LoVo (cell line): ENCODE measurements at places on chromosomes 7 and 10.

DNA sequence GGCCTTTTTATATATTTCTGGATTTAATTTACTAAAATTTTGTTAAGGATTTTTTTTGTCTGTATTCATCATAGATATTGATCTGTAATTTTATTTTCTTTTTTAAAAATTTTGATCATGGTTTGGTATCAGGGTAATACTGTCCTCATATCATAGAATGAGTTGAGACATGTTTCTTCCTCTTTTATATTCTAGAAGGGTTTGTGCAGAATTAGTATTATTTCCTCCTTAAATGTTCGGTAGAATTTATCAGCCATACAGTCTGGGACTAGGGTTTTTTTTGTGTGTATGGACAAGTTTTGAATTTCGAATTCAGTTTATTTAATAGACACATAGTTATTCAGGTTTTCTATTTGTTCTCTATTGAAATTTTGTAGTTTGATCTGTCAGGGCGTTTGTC, 54.0 kb downstream of the SHOC2 start:
- DNase-seq = no peak

GRCh38 chr10:101831169-101831811, 12.3 kb downstream of the KCNIP2 start:
- no peak for DNase-seq

DNA sequence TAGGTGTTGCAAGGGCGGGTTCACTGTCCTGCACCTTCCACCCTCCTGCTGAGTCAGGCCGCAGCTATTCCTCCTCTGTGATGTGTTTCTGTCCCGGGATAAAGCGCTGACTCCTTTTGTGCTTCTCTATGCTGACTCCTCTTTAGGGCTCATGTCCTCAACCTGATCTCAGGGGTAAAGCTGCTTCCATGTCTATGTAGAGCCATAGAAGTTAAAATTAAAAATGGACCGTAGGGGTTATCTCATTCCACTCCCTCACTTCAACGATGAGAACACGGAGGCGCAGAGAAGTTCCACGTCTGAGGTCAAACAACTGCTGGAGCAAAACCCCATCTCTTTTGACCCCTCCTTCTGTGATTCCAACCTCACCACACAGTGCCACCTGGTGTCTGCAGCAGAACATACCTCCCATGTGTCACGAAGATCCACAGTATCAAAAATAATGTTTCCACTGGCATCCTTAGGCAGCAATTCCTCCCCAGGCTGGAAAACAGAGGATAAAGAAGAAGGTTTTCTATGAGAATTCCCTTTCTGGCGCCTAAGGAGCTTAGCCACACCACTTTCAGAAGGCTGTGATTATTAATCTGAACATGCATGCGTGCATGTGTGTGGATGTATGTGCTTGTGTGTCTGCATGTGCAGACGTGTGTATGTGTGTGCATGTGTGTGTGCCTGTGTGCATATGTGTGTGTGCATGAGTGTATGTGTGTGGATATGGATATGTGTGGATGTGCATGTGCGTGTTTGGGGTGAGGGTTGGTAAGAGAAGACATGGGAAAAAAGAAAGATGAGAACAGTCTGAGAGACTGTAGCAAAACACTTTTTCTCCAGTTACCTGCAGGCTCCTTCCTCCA, 81.2 kb upstream of the UCN3 start:
- DNase-seq = peak; percentile 70

DNA sequence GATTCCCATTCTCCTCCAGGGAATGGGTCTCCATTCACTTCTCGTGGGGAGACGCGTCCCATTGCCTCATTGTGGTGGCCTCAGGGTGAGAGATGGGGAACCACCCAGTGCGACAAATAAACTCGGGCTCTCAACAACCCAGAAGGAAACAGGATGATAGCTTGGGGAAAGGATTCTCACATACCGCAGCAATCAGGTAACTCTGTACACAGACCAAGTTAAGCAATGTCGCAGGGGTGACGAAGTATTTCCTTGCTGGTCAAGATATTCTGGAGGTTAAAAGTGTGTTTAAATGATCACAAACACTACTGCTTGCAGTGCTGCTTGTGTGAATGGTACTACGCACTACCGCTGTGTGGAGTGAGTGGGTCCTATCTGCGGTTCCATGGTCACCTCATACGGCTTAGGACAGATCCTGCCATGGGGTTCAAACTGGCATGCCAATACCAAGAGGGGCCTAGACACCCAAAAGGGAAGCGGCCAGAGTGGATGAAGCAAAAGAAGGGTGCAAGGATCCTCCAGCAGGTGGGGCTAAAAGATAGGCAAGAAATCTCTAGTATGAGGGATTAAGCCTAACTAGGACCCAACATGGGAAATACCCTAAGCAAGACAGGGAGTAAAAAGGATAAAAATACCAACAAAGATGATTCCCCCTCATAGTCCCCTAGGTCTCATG, 143.8 kb upstream of the TMEM106B start:
- peak; percentile 74 for DNase-seq

GRCh38 chr7:34425194-34425593, 232.8 kb upstream of the NPSR1 start:
- no peak for DNase-seq

DNA sequence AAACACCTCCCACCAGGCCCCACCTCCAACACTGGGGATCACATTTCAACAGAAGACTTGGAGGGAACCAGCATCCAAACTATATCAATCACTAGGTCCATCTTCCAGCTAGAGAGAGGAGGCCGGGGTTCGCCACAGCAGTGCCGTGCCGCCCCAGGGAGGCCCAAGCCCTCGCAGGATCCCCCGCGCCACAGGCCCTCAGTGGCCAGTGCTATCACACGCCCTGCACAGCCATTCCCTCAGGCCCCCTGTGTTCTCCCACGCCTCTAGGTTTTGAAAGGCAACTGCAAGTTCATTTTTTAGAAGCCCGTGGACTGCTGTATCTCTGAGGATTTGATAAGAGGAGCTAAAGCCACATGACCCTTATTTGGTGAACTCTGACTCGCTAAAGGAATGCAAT, 136.4 kb downstream of the OAT start:
- no peak for DNase-seq

DNA sequence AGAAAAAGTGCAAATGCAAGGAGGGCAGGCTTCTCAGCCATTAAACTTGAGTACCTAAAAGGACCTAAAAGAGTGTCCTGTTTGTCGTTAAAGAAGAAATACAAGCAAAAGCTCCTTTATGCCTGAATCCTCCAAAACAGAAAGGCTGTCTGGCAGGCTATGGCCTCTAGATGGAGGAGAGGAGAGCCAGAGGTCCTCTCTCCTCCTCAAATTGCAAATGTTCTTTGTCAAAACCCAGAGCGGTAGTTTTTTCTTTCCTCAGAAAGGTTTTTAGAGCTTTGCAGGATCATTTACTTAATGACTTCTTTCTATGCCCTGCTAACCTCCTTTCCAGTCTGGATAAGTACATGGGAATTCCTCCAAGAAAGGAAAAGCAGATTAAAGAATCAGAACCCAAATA, 1.9 kb upstream of the SORCS1 start:
- no peak for DNase-seq

DNA sequence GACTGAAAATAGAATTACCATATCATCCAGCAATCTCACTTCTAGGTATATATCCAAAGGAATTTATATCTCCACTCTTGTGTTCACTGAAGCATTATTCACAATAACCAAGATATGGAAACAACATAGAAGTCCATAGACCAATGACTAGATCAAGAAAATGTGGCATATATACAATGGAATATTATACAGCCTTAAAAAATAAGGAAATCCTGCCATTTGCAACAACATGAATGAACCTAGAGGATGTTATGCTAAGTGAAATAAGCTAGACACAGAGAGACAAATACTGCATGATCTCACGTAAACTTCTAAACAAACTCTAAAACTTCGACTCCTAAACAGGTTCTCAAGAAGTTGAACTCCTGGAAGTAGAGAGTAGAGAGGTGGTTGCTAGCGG, 254.5 kb downstream of the SKIDA1 start:
- DNase-seq = no peak

DNA sequence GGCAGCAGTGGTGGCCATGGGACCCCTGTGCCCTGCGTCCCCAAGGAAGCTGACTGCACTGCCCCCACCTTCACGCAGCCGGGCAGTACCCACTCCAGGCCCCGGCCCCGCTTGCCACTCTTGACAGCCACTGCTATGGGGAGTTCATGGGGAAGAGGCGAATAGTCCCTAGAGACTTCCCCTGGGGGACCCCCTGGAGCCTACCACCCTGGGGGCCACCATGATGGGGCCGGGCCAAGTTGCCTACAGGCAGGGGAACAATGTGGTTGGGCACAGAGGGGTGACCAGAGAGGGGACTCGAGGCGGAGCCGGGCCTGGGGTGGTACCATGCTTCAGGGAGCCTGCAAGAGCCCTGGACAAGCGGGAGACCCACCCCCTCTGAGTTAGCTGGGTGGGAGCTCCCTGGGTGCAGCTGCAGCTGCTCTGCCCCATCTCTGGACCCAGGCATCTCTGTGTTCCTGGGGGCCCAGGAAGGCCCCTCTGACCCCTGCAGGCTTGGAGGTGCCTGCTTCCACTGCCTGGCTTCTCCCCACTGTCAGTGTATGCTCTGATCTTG, 567.6 kb downstream of the GRM8 start:
- DNase-seq = no peak

DNA sequence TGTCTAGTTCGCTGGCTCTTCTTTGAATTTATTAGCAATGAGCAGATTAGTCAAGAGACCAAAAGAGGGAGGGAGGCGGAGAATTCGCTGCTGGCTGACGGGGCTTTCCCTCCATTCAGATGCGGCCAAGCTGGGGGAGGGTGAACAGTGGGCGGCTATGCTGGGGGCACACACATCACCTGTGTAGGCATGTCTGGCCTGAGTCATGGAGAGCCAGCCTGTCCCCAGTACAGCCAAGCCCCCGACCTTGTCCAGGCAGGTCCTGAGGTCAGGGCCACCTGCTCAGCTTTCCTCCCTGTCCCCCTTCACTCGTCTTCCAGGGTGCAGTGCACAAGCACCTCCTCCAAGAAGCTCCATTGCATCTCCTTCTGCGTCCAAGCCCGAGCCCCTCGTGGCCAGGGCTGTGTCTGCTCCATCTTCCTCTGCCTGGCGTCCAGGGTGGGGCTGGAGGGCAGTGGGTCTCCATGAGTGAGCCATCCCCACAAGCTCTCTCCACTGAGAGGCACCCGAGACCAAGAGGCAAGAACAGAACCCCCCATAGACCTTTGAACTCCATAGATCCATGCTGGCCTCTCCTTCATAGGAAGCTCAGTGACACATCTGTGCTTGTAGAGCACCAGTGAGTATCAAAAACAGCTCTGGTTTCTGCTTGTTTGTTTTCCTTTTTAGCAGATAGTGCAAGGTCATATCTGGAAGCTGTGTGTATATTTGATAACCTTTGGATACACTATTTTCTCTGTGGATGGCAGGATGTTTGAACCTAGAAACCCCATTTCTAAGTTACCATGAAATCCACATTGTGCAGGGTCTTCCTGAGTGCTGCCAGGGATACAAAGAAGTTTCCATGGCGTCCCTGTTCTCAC, 1.9 kb upstream of the DEPP1 start:
- DNase-seq = no peak

DNA sequence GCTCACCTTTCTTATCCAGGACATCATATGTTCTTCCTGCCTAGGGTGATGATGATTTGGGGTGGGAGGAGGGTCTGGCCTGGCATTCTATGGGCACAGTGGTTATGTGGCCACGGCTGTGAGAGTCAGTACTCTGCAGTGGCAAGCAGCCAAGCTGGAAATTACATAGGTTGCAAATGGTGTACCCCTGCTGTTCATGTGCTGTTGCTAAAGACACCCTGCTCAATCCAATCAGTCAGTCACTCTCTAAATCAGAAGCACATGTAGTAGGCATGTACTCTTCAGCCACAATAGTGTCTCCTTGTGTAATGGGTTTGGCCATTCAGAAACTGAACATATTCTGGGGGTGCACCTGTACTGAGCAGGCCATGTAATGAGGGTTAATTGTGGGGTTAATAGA, 449.1 kb upstream of the ANKRD30A start:
- DNase-seq = no peak

DNA sequence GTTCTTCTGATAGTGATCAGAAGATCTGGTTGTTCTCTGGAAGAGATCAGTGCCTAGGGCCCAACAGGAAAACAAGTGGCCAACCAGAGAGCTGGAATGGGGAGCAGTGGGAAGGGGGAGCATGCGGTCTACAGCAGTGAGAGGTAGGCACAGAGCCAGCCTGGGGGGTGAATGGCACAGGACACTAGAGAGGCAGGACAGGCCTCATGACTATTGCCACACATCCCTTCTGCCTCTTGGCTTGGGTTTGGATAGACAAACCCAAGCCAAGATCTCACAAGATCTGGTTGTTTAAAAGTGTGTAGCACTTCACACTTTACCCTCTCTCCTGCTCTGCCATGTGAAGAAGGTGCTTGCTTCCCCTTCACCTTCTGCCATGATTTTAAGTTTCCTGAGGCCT, 224.4 kb downstream of the ARHGAP12 start:
- DNase-seq = no peak

GRCh38 chr10:79482741-79483140, 29.6 kb upstream of the EIF5AL1 start:
- no peak for DNase-seq

DNA sequence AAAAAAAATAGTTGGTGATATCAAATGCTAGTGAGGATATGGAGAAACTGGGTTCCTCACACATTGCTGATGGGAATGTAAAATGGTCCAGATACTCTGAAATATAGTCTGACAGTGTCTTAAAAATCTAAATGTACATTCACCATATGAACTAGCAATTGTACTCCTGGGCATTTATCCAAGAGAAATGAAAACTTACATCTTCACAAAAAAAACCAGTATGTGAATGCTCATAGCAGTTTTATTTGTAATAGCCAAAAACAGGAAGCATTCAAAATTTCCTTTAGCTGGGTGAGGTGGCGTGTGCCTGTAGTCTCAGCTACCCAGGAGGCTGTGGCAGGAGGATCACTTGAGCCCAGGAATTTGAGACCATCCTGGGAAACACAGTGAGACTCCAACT, 2.1 kb upstream of the SSC4D start:
- DNase-seq = no peak

DNA sequence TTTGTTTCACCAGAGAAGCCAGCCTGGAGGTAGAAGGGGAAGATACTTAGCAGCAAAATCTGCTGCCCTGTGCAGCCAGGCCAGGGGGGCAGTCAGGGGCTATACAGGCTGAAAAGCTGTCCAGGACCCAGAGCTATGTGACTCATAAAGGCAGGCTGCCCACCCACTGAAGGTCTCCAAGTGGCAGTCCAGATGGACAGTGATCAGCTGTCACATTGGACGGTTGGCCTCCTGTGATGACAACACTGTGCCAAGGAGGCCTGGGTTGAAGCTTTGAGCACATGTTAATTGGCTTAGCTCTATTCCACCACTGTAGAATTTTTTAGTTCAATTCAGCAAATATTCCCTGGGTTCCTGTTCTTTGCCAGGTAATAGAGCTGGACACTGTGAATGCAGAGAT, 577.3 kb upstream of the GALNT17 start:
- DNase-seq = no peak

- DNase-seq = no peak
These were observed 9.2 kb downstream of the PFKFB3 start for GRCh38 chr10:6211671-6212635.
